AML-193 (cell line): ENCODE measurements at places on chromosomes 3 and 15.

- no peak for DNase-seq
Measured at GRCh38 chr3:195004512-195005250, 266.3 kb downstream of the XXYLT1 start.

DNA sequence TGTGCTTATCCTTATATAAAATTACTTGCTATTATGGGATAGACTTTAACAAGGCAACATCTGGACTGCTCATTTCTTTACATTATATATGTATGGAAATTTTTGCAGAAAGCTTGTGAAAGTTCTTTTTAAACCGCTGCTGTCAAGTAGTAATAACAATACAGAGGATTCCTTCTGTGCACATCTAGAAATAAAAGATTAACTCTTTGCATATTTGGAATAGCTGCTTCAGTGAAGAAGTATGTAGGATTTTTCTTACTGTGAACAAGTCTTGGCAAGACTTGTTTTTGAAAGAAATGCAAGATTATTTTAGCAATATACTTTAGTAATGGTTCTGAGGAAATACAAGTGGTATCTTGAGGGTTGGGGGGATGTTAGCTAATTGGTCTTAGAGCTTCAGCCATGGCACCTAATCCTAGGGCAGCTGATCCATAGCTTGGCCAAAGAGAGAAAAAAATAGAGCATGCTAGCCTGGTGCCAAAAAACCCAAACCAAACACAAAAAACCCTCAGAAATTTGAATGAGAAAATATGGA, 4.3 kb downstream of the PRKCI start:
- DNase-seq, result no peak

- no peak for DNase-seq
Measured at GRCh38 chr3:142705198-142705597, 18.6 kb upstream of the TRPC1 start.

GRCh38 chr15:79884204-79884596, 12.6 kb downstream of the MTHFS start:
- DNase-seq, result no peak

GRCh38 chr3:17050071-17050470, 165.3 kb downstream of the PLCL2 start:
- DNase-seq, result no peak

DNA sequence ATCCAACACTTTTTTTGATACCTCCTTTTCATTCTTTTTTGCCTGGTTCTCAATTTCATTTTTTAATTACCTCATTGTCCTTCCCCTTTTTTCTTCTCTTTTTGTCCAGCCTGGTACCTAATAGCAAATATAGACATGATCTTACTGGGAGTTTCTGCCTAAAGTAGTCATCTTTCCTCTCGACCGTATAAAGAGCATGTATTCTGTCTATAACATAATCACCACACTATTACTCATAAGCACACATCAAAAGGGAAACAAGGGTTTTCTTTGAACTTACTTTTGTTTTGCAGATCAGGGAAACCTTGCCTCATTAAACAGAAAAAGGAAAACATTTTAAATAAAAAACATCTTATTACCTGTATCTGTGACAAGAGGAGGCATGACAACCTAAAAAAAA, 33.0 kb downstream of the FAM98B start:
- DNase-seq, result no peak

- peak; percentile 83 for DNase-seq
Measured at GRCh38 chr3:107676469-107677309, 153.9 kb downstream of the BBX start.

- no peak for DNase-seq
Measured at GRCh38 chr3:66386011-66386924, 114.6 kb downstream of the LRIG1 start.

DNA sequence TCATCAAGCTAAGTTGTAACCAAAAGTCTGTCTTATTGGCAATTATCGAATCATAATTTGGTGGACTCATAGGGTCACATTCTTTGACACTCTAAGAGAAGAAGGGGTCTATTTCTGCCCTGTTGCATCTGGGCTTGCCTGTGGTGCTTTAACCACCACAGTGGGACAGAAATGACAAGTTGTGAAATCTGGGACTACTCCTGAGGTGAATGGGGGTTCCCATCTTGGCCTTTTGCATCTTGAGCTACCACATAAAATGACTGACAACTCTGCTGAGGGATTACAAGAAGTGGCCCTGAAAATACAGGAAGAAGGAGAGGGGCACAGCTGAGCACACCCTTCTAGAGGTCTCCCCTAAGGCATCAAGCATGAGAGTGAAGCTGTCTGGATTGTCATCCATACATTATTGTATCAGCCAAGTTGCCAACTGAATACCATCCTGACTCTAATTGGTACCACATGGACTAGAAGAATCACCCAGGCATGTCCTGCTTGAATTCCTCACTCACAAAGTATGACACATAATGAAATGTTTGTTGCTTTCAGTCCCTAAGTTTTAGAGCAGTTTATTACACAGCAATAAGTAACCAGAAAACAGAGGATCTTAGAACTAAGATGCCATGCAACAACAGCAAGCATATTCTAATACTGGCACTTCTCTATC, 306.5 kb downstream of the ROBO1 start:
- no peak for DNase-seq

DNA sequence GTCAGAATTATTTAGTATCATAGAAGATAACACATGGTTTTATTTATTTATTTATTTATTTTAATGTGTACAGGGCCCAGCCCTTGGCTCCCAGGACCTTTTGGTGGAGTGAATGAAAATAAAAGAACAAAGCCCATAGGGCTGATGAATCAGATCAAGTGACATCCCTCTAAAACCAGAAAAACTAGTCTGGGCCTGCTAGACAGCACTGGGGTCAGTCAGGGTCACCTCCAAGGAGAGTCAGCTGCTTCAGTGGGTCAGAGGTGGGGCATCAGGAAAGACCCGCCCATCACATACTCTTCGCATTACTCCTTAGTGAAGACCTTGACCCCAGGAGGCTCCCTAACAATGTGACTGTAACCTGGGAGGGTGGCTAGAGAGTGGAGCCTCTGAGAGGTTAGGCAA, 12.8 kb downstream of the PPCDC start:
- no peak for DNase-seq

- DNase-seq, result no peak
Measured at GRCh38 chr15:92576597-92577200, 78.9 kb downstream of the FAM174B start.

DNA sequence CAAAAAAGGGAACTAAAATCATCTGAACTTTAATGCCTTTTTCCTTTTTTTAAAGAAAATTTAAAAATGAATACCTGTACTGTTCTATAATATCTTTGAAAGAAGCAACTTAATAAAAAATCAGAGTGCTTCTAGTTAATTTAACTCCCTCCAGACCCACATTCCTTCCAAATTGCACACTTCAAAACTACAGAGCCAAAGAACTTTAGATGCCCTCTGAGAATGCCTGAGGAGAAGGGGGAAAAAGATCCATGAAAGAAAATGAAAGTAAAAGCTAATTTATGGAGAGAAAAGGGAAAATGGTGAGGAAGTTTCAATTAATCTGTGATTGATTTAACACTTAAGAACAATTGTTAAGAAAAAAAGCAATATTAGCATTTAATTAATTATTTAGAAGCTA, 1141.6 kb downstream of the IGSF11 start:
- DNase-seq, result no peak

GRCh38 chr15:96064351-96064756, 266.1 kb upstream of the NR2F2 start:
- no peak for DNase-seq
